ENCODE measurements at places on chromosomes 3 and 15. TPM values are rescaled to one million over a fixed set of nuclear protein-coding genes. Genes with fewer than 3 reads are reported as not detected.

GRCh38 chr3:14122301-14122700, 2.4 kb downstream of the CHCHD4 start:
- no peak for DNase-seq

GRCh38 chr15:79970624-79971434, at the start of gene BCL2A1:
BCL2A1 (minus strand) TSS chr15:79971196; CDS start chr15:79971119, 77 bp downstream.
- peak; percentile 75 for DNase-seq

Gene SEC11A
- polyA plus RNA-seq: 322 TPM

Gene CELF6
- 0.76 TPM for polyA plus RNA-seq

Gene SACM1L
- 27.5 TPM for polyA plus RNA-seq
